ENCODE measurements at places on chromosomes 11 and 22.

GRCh38 chr22:43925433-43926348, 2.1 kb downstream of the PNPLA3 start:
- no peak for DNase-seq

DNA sequence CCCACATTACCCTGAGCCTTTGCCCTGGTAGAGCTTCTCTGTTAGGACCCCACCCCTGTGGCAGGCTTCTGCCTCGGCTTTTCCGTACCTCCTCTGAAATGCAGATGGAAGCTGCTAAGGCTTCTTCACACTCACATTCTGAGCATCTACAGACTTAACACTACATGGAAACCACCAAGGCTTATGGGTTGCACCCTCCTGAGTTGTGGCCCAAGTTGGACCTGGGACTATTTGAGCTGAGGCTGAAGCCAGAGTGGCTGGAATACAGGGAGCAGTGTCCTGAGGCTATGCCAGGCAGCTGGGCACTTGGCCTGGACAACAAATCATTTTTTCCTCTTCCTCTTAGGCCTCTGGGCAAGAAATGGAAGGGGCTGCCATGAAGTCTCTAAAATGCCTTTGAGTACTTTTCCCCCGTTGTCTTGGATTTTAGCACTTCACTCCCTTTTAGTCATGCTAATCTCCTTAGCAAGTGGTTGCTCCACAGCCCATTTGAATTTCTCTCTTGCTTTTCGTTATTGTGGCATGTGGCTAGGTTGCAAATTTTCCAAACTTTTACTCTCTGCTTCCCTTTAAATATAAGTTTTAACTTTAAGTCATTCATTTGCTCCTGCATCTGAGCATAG, 114.8 kb upstream of the FIBIN start:
- DNase-seq = no peak

- no peak for DNase-seq
These were observed 22.5 kb downstream of the TAB1 start for GRCh38 chr22:39422101-39422500.

DNA sequence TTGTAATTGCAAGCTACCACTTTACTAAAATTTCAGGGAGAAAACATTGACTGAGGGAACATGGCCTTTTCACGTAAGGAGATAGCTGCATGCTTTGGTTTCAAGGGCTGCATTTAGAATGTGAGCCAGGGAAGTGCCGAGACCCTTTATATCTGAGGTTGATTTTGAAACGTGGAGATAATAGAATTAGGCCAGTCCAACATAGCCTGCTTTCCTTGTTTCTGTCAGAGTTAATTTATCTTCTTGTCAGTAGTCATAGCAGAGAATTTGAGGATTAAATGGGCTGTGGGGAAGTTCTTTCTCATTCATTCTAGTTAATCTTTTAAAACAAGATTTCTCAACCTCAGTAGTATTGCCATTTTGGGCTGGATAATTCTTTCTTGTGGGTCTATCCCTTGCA, 12.2 kb downstream of the ALKBH3 start:
- no peak for DNase-seq

- DNase-seq = no peak
These were observed 16.9 kb downstream of the TUB start for GRCh38 chr11:8097926-8098325.

DNA sequence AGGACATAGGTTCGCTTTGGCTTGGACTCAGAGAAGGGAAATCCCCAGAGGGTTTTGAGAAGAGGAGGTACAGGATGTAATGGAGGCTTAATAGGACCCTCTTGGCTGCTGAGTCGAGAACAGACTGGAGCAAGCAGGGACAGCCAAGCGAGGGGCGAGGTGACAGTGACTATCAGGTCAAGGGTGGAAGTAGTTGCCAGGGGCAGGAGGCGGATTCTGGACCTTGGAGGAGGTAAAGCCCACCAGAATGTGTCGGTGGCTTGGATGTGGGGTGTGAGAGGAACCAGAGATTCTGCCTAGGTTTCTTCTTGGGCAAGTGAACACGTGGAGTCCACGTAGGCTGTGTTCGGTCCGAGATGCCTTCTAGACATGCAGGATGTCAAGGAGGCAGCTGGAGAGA, 4.4 kb downstream of the TRMT112 start:
- no peak for DNase-seq

DNA sequence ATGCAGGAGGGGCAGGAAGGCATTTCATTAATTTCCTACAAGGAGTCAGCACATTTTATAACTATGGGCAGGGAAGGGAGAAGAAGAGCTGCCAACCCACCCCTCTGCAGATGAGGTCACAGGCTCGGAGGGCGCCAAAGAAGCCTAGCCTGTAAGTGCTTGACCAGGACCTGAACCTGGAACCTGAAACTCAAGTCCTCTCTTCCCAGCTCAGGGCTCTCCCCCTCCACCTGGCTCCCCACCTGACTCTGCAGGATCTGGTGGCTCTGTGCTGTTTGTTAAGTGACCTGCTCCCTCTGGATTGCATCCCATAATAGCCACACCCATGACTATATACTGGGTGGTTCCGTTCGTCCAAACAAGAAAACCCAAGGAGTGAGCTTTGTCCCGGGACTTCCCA, 27.3 kb downstream of the SCGB1A1 start:
- no peak for DNase-seq

- no peak for DNase-seq
These were observed 725.0 kb downstream of the ETS1 start for GRCh38 chr11:127862406-127862805.

GRCh38 chr11:44377121-44377520, 67.2 kb upstream of the ALX4 start:
- no peak for DNase-seq

DNA sequence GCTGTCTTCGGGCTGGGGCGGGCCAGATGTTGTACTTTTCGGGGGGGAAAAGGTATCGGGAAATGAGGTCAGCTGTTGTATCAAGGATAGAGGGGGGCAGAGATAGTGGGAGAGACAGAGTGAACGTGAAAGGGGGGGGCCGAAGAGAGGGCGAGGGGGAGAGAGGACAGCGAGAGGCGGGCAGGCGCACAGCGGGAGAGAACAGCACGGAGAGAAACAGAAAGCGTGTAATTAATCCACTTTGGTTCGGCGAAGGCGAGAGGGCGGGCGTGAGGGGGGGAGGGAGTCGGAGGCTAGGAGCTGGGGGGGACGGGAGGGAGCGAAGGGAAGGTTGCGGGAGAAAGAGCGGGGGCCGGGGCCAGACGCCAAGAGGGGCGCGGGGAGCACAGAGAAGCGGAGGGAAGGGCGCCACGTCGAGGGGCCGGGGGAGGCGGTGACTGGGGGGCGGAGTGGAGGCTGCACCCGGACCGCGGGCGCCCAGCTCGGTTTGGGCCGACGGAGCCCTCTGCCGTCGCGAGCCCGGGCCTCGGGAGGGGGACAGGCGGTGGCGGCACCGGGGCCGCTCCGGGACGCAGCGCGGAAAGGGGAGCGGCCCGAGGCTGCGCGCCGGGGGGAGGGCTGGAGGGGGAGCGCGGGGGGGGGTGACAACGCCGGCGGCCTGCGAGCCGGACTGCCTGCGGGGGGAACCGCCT, 612 bp downstream of the IGF2 start:
- DNase-seq = no peak

- no peak for DNase-seq
These were observed 19.7 kb upstream of the SLC25A1 start for GRCh38 chr22:19197997-19198865.

DNA sequence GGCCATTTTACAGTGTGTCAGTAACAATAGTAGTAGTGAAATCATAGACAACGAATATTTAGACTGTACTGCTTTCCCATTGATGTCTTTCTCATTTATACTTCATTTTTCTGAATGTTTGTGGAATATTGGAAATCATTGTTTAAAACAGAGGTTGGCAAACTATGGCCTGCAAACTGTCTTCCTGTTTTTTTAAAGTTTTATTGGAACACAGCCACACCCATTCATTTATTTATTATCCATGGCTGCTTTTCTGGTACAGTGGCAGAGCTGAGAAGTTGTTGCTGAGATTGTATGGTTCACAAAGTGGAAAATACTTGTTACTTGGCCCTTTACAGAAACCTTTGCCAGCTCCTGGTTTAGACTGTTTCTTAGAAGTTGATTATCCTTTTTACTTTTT, 13.7 kb downstream of the FAR1 start:
- no peak for DNase-seq

DNA sequence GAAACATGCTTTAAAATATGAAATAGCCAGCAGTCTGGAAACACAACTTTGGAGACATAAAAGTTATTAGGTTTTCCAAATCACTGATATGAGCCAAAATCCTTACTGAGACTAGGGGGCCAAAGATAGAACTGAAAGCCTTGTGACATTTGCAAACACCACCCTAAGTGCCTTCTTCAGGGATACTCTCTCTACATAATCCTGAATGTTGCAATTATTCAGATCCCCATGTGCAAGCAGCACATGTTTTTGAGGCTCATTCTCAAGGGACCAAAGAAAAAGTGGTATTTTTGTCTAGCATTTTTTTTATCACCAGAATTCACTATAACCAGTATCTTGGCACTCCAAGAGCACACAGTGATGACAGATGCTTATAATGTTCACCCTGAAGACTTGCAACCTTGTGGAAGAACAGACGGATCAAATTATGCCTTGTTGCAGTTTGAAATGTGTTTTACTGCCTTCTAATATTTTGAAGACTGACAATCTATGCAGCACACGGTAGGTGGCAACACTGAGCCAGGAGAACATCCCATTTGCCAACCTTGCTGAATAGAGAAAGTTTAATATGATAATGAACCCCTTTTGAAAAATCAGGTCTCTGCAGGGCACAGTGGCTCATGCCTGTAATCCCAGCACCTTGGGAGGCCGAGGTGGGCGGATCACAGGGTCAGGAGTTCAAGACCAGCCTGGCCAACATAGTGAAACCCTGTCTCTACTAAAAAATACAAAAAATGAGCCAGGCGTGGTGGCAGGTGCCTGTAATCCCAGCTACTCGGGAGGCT, 78.5 kb downstream of the PLEKHA7 start:
- DNase-seq = peak; percentile 3

Measured in NCI-H1048 (cell line).